ENCODE measurements at places on chromosomes 3 and 15.

DNA sequence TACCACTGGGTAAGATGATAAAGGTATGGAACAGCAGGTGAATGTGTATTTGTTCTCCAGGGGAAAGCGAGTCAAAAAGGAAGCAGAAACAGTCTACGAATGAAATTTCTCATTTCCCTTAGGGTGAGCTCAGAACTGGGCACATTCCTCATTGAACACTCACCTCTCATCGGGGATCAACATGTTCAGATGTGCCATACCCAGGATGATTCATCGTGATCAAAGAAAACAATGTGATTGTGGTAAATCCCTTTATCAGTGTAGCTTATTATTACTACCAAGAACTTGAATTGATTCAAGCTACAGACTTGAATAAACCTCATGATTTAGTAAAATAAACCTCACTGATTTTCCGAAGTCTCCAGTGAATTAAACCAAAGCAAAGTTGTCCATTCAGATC, 72.1 kb downstream of the GJD2 start:
- no peak for DNase-seq

- DNase-seq = no peak
Observed at GRCh38 chr3:18086078-18086477, 339.1 kb downstream of the SATB1 start.

DNA sequence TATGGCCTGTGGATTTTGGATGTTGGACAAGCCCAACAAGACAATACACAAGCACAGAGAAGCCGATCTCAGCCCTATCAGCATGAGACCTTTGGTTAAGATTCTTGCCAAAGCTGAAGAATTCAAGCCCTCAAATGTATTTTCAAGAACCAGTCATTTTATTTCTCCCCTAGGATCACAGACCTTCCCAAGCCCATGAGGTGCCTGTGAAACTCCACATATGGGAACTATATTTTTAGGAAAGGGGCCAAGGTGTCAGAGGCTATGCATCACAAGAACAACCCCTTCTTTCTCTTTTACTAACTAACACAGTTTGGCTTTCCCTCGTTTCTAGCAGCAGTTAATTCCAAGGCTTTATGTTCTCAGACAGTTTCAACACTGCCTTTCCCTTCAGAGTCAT, 364.5 kb downstream of the MAGI1 start:
- DNase-seq = no peak

GRCh38 chr3:29686889-29687592, 406.2 kb downstream of the RBMS3 start:
- DNase-seq = no peak

DNA sequence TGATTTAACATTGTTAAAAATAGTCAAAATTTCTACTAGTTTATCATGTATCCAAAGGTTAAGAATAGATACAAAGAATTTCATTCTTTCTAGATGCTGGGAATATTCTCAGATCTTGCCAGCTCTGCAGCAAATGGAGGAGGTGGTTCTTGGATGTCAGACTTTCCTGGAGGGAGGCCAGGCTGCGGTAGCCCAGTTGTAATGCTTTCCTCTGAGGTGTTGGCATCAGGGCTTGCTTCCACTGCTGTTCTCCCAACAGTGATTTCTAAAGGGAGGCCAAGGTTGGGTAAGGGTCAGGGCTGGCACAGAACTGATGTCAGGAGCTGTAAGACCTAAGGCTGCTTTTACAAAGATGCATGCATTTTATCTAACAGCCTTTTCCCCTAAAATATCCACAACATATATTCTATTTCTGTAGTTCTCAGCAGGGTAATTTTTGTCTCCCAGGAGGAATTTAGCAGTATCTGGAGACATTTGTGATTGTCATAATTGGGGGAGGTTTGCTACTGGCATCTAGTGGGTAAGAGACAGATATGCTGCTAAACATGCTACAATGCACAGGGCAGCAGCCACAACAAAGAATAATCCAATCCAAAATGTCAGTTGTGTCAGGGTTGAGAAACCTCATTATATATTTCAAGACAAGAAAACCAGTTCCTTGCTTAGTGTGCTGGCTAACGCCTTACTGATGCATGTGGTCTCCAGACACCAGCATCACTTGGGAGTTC, 42.0 kb upstream of the SPTSSB start:
- DNase-seq = no peak

All from stimulated activated CD4-positive, alpha-beta T cell treated with anti-CD3 and anti-CD28 coated beads, Interleukin-4, amount 100 ng/mL, for 1 hour (primary cell).